ENCODE measurements at places on chromosomes 2 and 18. TPM values are rescaled to one million over a fixed set of nuclear protein-coding genes. Genes with fewer than 3 reads are reported as not detected.
A peak's percentile ranks its signal among the peaks of the same experiment; 100 is the strongest.

DNA sequence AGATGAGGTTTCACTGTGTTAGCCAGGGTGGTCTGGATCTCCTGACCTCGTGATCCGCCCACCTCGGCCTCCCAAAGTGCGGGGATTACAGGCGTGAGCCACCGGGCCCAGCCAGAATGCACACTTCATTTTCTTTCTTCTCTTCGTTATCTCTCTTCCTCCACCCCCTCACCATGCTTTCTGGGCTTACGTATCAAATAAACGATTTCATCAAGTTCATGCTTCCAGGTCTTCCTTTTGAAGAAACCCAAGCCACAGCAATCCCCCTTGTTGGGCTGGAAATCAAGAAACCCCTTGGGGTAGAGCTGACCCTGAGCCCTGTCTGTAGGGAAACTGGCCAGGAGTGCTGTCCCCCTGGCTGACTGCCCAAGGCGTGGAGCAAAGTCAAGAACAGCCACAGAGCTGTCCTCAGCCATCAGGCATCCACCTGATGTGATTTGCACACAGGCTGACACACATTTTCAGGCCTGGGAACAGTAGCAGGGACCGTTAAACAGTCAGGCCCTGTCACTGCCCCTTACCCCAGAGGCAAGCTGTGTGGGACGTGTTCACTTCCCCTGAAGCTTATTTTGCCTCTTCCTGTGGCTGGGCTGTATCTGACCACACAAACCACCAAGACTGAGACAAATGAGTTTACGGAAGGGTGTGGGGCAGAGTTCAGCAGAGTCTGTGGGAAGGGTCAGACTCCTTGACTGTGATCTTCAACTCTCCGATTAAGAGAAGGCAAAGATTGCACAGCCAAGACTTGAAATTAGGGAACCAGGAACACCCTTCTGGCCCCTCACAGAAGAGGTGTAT lies 15.1 kb upstream of the NMUR1 start:
- peak; percentile 63 for DNase-seq

DNA sequence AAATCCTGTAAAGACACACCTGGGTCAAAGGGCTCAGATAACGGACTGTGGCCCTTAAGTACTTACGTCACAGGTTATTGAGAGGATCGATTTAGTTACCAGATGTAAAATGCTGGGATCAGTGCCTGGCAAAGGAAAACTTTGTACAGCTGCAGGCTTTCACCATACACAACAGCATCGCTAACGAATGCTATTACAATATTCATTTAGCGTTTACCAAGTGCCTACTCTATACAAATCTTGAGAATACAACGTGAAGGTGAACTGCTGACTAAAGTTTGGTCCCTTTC lies 619 bp upstream of the MSH6 start:
- DNase-seq: no peak

- no peak for DNase-seq
Observed at GRCh38 chr2:46559261-46559660, 79.9 kb downstream of the TMEM247 start.

- no peak for DNase-seq
Observed at GRCh38 chr2:229346816-229347540, 75.9 kb upstream of the PID1 start.

DNA sequence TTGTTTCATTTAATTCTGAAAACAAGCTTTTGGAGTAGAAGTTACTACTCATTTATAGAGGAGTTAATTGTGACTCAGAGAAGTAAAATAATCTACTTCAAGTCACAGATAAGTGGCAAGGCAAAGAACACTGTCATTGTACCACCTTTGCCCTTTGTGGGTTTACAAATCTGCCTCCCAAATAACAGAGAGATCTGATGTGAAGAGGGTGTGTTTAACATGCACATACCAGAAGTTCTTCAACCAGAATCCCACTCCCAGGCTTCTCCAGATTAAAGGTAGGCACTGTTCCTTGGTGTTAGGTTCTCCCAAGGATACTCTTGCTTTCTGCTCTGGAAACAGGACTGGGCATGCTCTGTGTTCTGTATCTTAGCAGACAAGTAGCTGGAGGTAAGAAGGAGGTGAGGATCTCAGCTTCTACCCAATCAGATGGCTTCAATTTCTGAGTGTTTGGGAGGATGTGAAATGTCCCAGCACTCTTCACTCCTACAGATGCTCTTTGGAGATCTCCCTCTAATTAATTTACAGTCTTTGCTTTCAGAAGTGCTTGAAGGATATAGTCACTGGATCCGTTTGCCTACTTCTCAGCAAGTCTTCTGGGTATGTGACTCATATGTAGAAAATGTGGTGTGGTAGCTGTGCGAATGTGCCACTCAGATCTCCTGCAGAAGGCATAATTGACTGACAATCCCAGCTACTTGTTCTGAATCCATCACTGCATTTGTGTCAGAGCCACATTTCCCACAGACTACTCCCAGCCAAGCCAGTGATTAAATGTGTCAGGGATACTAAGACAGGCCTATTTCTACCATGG lies 111.1 kb downstream of the KLHL14 start:
- no peak for DNase-seq

- DNase-seq: no peak
Observed at GRCh38 chr2:29573612-29574011, 347.8 kb downstream of the ALK start.

DNA sequence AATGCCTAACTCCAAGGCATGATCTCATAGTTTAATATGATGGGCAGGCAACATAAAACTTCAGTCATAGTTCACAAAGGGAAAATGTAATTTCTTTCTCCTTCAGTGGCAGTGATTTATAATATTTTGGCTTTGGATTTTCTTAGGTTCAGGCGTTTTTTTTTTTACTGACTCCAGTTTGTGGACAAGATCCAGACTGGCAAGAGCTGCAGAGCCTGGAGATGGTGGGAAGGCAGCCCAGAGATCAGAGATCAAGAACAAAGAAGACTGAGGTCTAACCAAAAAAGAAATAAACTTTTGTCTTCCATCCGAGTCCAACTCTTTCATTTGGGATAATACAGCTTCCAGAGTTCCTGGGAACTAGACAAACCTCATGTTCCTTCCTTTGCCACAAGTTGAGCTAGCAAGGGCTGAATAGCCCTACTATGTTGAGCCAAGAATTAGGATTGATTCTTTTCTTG lies 215.3 kb upstream of the SETBP1 start:
- DNase-seq: no peak

DNA sequence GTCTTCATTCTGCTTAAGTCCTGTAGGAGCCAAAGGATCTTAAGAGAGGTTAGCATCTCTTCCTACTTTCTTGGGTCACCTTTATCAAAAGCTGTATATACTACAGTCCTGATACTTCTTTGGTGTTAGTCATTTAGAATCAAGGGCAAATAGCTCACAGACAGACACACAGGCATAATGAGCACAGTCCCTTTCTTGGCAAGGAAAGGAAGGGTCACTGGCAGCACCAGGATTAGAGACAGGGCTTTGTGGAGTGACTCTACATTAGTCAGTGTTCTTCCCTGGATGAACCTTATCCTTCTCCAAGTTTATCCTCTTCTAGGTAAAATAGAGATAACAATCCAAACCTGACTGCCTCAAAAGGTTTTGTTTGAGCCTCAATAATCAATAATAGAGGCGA lies 40.0 kb upstream of the NCKAP5 start:
- DNase-seq: no peak

The AQP12A gene
- polyA plus RNA-seq: not detected

The CHRND gene
- not detected for polyA plus RNA-seq

The TMEFF2 gene
- polyA plus RNA-seq: not detected

All from CD8-positive, alpha-beta memory T cell (primary cell).